HT1080 (cell line): ENCODE measurements at places on chromosomes 16 and 17. TPM values are rescaled to one million over a fixed set of nuclear protein-coding genes. Genes with fewer than 3 reads are reported as not detected.
A peak's percentile ranks its signal among the peaks of the same experiment; 100 is the strongest.

DNA sequence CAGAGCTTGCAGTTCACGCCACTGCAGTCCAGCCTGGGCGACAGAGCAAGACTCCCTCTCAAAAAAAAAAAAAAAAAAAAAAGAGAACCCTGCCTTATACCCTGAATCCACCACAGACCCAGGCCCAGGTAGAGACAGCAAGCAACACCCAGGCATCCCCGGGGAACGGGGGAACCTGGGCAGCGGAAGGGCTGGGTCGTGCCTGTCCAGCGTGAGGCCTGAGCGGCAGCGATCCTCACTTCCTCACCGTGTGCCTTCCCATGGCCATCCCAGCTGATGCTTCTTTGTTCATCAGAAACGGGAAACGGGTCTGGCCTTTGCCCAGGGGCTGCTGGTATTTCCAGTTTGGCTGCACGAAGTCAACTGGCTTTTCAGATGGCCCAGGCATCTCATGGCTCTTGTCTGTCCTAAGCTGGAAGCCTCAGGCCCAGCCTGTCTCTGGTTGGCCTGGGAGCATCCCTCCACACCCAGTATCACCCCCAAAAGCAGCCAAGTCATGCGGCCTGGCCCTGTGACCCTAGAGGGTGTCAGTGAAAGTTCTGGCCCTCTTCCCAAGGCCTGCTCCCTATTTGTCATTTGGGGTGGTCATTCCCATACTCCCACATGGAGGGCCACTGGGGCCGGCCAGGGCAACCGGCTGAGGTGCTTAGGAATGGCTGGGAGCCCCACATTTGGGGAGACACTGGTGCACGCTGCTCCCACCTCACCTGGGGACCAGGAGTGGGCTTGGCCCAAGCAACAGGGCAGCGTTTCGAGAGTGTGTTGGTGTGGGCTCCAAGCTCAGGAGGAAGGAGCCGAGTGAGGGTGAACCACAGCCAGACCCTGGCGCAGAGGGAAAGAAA is 20.1 kb downstream of the FAM83G start:
- no peak for DNase-seq

- no peak for DNase-seq
These were observed 7.7 kb downstream of the WNT3 start for GRCh38 chr17:46810837-46811236.

DNA sequence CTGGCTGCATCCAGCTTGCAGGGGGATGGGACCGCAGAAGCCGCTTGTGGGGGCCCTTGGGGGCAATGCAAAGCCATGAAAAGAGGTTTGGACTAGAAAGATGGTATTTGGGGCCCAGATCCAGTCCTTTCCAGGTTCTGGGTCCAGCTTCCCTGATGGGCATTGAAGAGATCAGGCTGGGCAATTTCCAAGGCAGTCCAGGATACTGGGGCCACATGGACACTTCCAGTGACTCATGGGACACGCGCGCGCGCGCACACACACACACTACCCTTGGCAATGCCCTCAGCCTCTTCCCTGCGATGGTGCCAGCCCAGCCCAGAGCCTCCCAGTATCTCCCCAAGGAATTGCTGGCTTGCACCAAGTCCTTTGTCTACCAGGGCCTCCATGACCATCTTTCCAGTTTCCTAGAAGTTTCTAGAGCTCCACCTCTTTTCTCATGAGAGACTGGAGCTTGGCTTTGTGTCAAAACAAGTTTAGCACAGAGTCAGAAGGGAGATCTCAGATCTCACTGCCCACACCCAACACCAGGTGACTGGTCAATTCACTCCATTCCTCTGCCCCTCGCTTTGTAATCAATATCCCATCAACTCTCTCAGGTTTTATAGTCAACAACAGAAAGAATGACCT is 44.3 kb downstream of the WNT3 start:
- DNase-seq: no peak

DNA sequence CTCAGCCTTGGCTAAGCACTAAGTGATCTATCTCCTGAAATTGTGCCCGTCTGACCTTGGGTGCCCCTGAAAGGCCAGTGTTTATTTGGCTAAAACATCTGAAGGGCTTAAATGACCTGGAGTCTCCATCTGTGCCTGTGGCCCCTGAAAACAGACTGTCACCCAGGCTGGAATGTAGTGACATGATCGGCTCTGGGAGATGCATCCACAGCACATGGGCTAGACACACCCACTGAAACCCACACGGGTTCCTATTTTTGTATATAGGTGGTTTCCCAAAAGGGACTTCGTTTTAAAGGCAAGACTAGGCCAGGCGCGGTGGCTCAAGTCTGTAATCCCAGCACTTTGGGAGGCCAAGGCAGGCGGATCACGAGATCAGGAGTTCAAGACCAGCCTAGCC is 13.5 kb downstream of the CEP295NL start:
- DNase-seq: no peak

DNA sequence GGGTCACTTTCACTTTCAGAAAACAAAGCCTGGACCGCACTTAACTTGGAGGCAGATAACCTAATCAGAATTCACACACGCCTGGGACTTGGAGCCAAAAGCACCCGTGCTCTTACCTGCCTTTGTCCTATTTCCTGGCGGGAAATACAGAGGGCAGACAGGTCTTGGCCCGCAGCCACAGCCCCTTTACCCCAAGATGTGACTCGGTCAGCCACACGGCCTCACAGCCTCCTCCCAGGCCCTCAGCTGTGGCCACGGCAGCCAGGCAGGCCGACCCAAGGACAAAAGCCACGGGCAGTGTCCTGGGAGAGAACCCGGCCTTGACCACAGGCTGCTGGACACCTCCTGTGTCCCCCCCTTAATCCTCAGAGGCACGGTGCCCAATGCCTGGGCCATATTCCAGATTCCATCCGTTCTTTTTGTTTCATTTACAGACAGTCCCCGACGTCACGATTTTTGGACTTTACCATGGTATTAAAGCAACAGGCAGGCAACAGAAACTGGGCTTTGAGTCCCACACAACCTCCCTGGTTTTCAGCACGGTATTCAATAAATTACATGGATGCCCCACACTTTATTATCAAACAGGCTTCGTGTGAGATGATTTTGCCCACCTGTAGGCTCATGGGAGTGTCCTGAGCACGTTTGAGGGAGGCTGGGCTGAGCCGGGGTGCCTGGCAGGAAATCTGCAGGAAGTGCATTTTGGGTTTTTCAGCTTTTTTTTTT is 30.1 kb upstream of the GAA start:
- DNase-seq: no peak

- DNase-seq: no peak
These were observed 139.5 kb upstream of the PMFBP1 start for GRCh38 chr16:72311426-72311825.

DNA sequence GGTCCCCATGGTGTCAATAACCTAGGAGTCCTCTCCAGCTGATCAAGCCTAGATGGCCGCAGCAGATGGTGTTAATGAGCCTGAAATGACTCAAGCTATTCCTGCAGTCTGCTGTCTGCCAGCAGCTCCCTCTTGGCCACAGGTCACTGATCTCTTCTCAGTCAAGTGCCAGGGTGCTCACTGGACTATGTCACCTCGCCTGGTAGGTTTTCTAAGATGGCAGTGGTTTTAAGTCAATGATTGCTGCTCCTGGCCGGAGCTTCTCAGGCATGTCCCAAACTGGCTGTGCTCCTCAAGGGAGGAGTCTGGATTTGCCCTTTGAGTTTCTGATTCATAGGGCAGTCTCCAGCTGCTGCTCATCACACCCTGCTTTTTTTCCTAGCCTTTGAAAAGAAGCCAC is 58.6 kb upstream of the SHISA6 start:
- DNase-seq: no peak

DNA sequence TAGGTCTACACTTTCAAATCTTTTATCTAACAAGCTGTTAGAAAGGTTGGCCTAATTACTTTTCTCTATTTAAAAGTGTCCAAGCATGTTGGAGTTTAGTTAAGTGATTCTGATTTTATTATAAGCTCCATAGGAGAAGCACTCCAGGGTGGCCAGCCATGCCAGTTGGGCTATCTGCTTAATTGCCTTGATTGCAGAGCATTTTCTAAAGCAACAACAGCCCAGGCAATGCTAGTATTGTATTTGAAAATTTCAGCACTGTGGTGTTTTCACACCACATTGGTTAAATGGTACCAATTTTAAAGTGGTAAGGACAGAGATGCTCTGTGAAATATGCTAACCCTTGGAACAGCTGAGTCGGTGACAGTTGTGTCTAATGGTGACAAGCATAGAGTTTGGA is 510.5 kb upstream of the CDH8 start:
- no peak for DNase-seq

GRCh38 chr16:11639925-11640899 is 28.0 kb upstream of the SNN start:
- peak; percentile 94 for DNase-seq

DNA sequence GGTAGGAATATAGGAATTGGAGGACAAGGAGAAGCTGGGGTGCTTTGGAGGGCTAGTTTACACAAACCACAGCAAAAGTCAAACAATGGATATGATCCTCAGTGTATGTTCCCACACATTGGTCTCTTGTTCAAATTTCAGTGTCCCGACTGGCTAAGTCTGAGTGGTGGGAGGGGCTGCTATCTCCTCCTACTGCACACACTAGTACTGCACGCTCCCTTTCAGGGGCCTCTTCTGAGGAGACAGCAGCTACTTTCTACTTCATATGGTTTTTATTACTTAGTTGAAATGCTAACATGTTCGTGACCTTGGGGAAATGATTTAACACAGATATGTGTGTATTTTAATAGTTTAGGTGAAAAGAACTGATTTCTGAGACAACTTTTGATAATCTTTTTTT is 18.8 kb upstream of the KRT10 start:
- no peak for DNase-seq

DNA sequence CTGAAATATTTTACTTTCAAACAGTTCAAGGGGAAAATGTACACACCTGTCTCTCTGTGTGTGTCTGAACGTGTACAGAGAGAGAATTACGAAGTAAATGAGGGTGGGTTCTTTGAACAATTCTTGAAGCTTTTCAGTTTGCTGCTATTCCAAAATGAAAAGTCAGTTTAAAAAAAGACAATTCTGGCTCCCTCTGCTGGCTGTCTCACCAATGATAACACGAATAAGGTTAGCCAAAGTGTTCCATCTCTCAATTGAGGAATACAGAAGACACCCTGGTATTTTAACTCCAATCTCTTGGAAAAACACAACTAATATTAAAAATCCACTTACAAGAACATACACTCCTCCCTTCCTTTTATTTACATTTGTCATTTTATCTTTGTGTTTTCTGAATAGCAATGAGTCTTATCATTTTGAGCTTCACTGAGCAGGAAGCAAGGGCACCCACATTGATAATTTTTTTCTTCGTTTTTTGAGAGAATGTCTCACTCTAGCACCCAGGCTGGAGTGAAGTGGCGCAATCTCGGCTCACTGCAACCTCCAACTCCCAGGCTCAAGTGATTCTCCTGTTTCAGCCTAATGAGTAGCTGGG is 20.5 kb downstream of the EFTUD2 start:
- peak; percentile 18 for DNase-seq

- no peak for DNase-seq
These were observed 52.6 kb upstream of the CRISPLD2 start for GRCh38 chr16:84766978-84767773.

GRCh38 chr16:78200023-78200389 is 100.6 kb downstream of the WWOX start:
- no peak for DNase-seq

DNA sequence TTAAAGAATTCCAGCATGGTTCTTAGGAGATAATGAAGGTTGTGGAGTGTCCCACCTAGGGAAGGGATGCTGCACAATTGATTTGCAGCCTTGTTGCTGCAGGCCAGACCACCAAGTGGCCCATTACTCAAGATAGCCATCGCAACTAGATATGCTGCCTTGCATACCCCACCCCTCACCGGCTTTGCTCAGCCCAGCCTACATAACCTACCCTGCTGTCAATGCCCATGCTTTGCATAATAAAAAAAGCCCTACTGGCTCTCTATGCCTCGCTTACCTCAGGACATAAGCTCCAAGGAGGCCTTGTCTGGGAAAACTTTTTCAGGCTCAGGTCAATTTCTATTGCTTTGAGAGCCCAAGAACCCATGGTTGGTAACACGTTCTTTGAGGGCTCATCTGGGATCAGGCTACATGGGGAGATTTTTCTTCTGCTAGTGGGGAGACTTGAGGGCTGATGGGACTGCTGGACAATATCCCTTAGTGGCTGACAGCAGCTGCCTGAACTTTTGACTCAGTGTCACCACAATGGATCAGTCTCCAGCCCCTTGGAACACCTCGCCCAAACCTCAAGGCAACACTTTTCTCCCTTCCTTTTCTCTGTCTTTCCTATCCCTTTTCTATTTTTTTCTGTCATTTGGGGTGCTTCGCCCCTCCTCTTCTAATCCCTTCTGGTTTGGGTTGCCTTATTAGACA is 38.3 kb downstream of the SCPEP1 start:
- DNase-seq: no peak

GRCh38 chr17:80830020-80830780 is 161.4 kb upstream of the CHMP6 start:
- DNase-seq: no peak

GRCh38 chr17:1229349-1229899 is 40.8 kb upstream of the BHLHA9 start:
- DNase-seq: no peak

- DNase-seq: no peak
These were observed 17.2 kb downstream of the ADAM11 start for GRCh38 chr17:44775838-44776621.

GRCh38 chr17:33045216-33045615 is 53.6 kb downstream of the SPACA3 start:
- no peak for DNase-seq

The SLC16A6 gene
- total RNA-seq: 0.16 TPM in 1 of 2 replicates, not detected in the other

The NPIPA8 gene
- total RNA-seq: not detected in 2 replicates

The CCL16 gene
- not detected in 2 replicates for total RNA-seq

The IGF2BP1 gene
- total RNA-seq: 18.5 and 18.6 TPM in 2 replicates

The SNX20 gene
- not detected in 2 replicates for total RNA-seq

The MT1G gene
- 0.33 and 1.4 TPM in 2 replicates for total RNA-seq

The IRX6 gene
- total RNA-seq: not detected in 2 replicates

The TP53I13 gene
- 21.9 and 26.1 TPM in 2 replicates for total RNA-seq
